ENCODE measurements at places on chromosomes 12 and 14.

DNA sequence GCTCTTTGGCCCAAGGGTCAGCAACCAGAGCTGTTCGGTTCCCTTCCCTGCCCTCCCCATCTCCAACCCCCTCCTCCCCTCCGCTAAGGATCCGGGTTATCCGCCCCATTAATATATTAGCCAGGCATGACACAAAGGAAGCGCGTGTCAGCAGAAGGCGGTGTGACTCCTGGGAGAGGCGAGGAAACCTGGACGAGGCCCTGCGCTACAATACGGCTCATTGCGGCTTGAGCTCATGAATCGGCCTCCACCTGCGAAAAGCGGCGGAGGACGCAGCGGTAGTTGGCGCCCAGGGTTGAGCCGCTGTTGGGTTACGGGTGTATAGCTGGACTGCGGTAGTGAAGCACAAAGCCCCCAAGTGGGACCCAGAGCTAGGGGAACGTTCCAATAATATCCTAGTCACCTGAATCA is 9.9 kb downstream of the FOXA1 start:
- no peak for DNase-seq

- DNase-seq = no peak
Observed at GRCh38 chr12:115155665-115156645, 472.0 kb upstream of the TBX3 start.

- no peak for DNase-seq
Observed at GRCh38 chr12:58008634-58009033, 67.3 kb downstream of the ATP23 start.

DNA sequence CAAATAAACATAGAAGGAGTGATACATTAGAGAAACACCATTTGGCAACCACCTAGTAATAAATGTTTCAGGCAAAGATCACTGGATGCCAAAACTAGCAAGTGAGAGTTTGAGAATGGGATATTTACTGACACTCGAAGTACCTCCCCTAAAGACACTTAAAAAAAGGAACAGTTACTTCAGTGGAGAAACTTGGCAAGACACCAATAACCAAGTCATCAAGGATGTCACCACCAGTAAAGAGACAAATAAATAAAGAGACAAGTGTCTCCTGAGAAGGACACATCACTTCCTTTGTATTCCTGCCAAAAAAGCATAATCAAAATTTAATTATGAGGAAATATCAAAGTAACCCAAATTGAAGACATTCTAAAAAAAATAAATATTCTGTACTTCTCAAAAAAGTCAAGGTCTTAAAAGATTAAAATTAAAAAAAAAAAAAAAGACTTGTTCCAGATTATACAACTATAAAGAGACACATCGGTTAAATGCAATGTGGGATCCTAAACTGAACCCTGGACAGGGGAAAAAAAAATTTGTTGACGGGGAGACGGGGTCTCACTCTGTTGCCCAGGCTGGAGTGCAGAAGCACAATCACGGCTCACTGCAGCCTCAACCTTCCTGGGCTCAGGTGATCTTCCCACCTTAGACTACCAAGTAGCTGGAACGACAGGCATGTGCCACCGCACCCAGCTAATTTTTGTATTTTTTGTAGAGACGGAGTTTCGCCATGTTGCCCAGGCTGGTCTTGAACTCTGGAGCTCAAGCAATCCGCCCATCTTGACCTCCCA is 26.4 kb downstream of the TM7SF3 start:
- DNase-seq = no peak

DNA sequence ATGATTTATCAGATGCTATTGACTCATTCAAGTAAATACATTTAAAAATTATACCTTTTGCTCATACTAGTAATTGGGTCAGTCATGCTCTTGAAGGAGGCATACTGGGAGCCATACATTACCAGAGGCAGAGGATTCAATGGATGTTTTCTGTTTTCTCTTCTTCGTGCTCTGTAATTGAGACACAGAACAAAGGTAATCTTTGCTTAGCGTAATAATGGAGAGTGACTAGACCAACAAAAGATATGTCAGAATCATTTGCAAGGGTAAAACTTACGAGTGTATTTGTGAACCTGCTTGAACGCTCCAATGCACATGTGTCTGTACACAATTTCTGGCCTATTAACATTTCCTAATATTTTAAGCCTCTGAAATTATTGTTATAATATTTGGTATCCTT is 296.4 kb downstream of the FOXG1 start:
- no peak for DNase-seq

DNA sequence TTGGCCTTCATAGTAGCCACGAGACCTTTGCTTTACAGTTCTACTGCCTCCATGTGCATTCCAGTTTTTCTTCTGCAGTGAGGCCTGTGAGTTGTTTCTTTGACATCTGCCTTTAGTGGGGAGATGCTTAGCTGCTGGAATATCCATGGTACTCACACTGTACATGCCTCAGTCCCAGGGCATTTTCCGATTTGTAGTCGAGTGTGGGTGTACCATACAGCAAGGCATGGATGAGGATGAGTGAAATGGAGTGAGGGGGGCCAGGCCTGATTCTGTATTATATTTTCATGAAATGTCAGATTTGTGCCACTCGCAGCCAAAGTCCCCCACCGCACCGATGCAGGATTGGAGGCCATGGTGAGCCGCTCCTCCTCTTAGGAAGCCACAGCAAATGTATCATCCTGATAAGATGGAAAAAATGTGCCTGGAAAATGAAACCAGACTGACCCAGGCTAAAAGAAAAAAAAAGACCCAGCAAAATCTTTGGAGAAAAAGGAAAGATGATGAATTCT is 173.0 kb downstream of the ADGRD1 start:
- no peak for DNase-seq

DNA sequence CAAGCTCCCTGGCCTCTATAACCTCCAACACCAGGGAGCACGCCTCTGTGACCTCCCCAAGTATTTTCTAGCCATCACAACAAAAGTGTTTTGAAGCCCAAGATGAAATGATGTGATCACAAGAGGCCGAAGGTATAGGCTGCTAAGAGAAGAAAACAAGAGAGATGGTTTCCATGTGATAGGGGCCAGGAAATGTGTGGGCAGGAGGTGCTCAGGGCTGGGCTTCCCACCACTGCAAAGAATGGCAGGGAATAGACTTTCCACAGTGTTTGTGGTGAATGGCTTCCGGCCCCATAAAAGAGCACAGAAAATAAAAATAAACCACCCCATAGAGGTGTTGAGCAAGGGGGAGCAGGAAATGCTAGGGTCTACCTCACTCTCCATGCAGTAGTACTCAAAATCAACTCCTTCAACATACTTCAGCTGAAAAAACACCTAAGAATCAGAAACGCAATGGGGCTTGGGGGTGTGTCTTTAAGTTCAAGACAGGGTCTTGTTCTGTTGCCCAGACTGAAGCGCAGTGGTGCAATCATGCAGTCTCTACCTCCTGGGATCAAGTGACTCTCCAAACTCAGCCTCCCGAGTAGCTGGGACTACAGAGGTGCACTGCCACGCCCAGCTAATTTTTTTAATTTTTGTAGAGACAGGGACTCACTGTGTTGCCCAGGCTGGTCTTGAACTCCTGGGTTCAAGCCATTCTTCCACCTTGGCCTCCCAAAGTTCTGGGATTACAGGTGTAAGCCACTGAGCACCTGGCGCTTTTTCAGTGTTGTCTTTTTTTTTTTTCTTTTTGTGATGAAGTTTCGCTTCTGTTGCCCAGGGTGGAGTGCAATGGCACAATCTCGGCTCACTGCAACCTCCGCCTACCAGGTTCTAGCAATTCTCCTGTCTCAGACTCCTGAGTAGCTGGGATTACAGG is 27.1 kb downstream of the DAD1 start:
- DNase-seq = no peak

DNA sequence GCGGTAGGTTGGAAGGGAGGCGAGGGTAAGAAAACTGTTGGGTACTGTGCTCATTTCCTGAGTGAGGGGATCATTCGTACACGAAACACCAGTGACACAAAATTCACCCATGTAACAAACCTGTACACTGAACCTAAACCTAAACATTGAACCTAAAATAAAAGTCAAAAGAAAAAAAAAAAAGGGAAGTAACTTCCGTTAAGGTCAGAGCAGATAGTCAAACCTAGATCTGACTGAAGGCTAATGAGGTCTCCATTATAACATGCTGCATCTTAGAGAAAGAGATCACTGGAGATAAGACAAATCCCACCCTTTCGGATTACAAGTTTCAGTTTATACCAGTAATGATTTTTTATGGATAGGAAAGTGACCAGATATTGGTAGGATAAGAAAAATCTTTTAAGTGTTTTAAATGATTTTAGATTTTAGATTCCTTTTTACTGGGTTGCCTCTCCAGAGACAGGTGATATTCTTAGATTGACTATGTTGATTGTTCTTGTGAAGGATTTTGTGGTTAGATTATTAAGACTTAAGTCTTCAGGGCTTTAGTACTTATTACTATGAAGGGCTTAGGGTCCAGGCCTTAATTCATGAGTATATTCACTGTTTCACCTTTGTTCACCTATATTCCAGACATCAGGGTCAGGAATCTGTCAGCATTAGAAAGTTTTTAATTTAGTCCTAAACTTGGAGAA is 11.2 kb upstream of the NCKAP1L start:
- no peak for DNase-seq

DNA sequence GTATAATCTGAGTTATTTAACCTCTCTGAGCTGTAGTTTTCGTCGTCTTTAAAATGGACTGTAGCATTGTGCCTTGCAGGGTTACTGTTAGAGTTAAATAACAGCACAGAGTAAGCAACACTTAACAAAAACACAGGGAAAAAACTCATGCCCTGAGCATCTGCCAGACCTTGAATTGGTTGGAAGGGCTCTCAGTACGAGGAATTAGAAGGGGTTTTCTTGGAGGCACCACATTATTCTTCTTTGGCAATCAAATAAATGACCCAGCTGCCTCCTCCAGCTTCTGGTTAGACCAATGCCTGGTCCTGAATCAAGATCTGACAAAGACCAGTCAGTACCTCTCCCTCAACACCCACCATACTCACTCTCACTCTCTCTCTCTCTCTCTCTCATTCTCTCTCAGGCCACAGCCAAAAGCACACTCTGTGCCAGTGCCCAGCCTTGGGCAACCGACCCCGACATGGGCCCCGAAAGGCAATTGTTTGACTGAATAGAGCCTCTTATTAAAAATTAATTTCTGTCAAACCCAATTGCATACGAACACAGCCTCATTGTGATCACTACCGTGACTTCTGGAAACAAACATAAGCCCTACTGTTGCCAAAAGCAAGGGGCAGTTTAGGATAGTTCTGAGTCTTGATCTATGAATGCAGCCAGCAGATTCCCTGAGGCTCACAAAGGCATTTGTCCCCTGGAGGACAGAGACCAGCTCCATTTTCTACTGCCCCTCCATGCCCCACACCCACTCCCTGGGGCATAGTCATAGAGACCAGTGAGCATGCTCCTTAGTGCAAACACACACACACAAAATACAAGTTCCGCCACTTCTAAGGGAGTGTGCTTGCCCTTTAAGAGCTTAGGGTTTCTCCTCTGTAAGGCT is 23.9 kb downstream of the DUSP6 start:
- DNase-seq = peak; percentile 32

DNA sequence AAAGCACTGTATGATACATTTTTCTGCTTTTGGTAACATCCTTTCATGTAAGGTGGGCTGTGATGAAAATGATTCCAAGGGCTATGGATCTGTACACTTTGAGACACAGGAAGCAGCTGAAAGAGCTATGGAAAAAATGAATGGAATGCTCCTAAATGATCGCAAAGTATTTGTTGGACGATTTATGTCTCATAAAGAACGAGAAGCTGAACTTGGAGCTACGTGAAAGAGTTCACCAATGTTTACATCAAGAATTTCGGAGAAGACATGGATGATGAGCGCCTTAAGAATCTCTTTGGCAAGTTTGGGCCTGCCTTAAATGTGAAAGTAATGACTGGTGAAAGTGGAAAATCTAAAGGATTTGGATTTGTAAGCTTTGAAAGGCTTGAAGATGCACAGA is 22.1 kb upstream of the SRGAP1 start:
- DNase-seq = no peak
